Activated CD8-positive, alpha-beta memory T cell treated with anti-CD3 and anti-CD28 coated beads for 48 hours (primary cell): ENCODE measurements at places on chromosomes 2 and 18.

DNA sequence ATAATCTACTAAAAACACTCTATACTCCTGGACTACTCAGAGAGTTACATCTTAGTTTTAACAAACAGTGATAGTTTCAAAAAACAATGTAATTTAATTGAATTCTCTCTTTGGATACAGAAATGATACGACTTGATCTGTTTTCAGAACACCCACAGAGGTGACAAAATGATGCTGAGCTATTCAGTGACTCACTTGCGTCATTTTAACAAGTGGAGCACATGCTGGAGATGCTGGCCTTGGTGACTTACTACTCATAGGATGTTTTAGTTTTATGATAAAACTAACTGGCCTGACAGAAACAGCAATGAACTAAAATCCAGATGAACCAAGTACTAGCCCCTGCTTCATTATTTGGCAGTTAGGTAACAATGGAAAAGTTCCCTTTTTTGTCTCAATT is 101.3 kb upstream of the ITGB6 start:
- DNase-seq = no peak

DNA sequence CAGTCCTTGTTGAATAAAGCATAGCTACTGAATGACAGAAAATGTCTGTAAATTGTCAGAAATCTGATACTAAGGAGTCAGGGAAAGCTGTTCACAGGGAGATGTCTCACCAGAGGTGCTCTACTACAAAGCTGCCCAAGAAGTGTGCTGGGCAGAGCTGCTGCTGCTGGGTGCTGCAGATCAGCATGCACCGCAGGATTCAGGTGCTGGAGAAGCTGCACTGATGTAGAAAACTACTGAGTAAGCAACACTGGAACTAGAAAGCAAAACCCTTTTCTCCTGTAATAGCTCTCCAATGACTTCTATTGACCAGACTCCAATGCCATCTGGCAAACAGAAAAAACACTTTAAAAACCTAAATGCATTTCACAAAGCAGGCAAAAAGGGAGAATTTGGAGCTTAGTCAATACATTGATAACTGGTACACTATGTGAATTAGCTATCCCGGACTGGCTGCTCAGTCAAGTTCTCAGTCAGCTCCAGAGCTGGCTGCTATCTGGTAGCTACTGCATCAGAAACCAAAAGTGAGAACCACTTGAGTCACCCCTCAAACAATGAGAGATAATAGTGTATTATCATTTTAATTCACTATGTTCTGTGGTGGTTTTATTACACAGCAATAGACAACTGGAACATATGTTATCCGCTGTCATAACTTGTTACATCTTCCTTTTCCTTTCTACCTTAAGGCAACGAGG is 493.1 kb downstream of the CPS1 start:
- DNase-seq = no peak

- DNase-seq = no peak
Observed at GRCh38 chr18:48297139-48297538, 112.0 kb downstream of the ZBTB7C start.

DNA sequence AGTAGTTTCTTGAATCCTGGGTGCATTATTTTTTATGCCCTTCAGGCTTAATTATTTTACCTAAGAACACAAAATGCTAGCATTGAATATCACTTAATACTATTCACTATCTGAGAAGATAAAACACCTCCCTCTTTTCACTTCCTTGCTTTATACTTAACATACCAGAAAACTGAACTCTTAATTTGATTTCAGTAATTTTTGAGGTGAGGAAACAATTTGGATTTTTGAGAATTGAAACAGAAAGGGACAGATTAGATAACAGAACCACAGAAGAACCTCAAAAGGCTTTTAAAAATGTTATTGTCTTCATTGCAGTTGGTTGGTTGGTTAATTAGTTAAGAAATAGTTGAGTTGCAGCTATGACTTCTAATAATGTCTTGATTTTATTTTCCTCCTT is 69.5 kb downstream of the GPD2 start:
- no peak for DNase-seq

DNA sequence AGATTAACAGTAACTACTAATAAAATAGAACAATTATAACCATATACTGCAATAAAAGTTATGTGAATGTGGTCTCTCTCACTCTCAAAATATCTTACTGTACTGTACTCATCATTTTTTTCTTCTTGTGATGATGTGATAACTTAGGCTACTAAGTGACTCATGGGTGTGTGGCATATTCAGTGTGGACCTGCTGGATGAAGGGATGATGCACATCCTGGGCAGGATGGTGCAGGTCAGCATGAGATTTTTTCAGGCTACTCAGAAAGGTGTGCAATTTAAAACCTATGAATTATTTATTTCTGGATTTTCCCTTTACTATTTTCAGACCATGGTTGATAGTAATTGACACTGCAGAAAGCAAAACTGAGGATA is 90.7 kb downstream of the NCKAP5 start:
- DNase-seq = no peak

DNA sequence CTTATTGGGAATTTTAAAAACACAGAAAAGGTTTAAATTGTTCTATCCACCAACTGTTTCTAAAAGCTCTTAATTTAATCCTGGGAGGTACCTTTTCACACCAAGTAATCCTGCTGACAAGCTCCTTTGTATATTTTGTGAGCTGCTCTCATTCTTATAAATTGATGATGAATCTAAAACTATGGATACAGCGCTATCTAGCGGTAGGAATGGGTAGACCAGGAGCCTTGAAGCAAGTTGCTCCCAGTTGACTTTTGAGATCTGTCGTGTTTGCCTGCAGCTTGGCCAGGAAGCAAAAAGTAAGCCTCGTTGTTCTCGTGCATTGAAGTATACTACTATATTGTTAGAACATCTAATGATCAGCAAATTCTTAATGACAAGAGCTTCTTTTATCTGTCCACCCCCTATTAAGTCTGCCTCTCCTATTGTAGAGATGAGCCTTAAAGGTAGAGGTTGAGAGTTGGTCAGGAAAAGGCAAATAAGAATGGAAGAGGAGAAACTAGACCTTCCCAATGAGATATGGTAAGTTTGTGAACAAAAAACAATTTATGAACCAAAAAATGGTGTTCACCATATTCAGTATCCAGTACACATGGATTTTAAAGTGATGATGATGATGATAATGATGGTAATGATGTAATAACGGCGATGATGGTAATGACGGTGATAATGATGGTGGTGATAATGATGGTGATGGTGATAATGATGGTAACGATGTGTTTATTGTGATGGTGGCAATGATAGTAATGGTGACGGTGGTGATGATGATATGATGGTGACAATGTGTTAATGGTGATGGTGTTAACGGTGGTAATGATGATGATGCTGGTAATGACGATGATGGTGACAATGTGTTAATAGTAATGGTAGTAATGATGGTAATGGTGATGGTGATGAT is 212.1 kb upstream of the NCKAP5 start:
- no peak for DNase-seq

DNA sequence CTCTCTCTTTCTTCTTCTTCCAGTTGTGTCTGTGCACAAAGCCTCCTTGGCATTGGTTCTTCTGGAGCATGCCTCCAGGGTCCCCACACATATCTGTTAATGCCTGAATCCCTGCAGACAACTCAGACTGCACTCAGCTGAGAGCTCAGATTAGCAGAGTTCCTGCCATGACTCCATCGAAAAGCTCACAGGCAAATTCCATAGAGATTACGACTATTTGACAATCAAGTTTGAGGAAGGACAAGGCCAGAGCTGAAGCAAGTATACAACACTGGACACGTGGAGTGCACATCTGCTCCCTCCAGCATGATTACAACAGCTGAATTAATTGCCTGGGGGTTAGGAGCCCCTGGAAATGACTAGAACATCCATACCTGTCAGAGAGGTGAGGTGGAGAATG is 190.7 kb downstream of the INSIG2 start:
- no peak for DNase-seq

DNA sequence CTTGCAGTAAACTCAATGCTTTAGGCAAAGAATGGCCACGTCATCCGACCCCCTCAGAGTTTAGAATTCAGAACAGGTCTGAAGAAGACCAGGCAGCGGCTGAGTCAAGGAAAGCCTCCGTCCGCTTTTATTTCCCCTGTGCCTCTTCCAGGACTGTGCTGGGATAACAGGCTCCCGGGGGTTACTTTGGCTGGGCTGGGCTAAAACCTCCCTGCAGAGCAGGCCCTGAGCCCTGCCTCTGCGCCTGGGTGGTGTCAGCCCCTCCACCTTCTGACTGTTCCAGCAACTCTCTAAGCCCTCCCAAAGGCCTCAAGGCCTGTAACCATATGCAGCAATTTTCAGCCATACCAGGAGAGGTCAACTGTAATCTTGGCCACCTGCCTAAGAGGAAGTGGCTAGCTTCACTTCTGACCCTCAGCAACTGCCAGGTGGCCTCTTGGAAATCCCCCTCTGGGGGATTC is 166.5 kb downstream of the RPIA start:
- DNase-seq = no peak

DNA sequence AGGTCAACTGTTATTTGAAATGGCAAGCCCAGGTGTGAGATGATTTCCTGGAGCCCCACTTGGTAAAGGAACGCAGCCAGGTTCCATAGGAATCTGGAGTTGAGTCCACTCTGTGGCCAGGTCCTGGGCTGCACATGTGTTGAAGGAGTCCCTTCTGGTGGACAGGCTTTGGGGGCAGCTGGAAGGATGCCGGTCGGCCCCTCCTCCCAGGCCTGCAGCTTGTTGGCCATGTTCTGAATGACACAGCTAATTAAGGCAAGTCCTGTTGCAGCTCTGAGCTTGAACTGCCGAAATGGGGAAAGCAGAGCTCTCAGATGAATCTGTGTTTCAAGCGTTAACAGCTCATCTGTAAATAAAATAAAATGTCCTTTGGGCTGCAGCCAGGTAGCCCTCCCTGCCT is 23.8 kb downstream of the EN1 start:
- DNase-seq = no peak

GRCh38 chr2:221203125-221203524 is 369.0 kb downstream of the EPHA4 start:
- no peak for DNase-seq

DNA sequence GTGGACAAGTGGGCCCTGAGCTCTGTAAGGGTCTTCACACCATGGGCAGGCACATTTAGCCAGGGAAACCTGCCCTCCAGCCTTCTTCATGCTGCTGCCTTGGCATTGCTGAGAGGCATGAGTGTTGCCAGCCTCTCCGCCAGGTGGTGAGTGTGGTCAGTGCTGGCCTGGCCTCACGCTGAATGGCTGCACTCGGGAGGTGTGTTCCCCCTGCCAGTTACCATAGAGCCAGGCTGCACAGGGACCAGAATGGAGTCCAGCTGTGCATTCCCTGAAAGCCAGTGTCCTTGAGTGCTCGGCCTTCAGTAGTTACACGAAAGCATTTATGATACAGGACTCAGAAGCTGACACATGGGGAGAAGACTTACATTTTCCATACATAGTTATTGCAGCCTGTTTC is 139.7 kb downstream of the ATP9B start:
- DNase-seq = no peak

DNA sequence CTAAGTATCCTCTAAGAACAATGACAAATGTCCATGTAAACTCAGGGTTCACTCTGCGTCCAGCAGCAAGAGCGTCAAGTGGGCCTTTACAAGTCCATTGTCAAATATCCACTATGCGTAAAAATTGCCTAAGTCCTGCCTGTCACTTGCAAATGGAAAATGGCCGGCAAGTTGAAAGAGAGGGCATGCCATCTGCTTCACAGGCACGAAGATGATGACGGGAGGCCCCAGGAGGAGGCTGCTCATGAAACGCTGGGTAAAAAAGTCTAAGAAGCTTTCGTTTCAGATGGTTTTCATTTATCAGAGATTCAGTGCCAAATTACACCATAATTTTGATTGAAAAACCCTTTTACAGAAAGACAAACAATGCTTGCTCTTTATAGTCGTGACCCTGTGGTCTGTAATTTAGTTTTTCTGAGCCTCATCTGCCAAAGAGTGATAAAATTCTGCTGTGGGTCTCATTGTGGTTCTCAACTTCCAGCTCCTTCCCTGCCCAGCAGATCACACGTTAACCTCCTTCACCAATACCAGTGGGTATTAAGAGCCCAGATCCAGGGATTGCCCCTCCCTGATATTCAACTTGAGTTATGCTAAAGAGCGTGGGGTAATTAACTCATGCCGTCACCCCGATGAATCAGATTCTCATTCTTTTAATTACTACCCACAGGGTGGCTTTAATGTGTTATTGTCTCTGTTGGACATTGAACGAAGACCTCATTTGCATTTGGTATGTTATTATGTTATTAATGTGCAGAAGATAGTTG is 160.2 kb upstream of the ALKAL2 start:
- DNase-seq = no peak

GRCh38 chr18:40307627-40308026 is 1647.4 kb upstream of the PIK3C3 start:
- DNase-seq = no peak

- no peak for DNase-seq
Observed at GRCh38 chr2:225738735-225739134, 339.2 kb downstream of the NYAP2 start.

- DNase-seq = no peak
Observed at GRCh38 chr2:85183479-85183878, 50.3 kb downstream of the TCF7L1 start.

DNA sequence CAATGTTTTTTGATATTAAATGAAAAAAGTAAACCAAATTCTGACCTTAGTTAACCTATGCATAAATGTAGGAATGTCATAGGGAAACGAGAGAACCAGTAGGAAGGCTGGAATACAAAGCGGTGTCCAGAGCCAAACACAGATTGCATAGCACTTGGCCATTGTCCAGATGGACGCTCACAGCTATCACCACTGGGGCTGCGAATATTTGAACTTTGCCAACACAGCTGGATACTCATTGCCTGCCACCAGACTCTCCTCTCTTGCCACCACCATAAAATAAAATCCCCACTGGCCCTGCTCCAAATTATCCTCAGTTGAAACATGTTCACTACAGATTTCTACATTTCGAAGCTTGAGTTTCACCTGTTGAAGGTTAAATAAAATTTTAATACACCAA is 159.3 kb upstream of the GULP1 start:
- DNase-seq = no peak

- DNase-seq = no peak
Observed at GRCh38 chr18:45014047-45014501, 333.4 kb downstream of the SETBP1 start.

DNA sequence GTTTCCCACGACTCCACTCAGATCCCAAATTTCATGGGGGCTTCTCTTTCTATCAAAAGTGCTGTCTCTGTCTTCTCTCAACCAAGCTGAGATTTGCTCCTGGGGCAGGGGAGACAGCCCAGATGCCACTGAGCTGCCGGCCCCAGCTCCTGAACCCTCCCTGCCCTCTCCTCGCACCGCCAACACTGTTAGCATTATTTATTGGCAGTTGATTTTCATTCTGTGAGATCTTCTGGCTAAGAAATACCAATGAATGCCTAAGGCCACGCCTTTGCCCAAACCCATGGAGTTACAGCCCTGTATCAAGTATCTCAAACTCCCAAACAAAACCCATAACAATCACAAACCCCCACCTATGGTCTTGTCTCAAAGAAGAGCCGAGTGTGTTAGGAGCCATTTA is 153.0 kb upstream of the TWIST2 start:
- DNase-seq = no peak

DNA sequence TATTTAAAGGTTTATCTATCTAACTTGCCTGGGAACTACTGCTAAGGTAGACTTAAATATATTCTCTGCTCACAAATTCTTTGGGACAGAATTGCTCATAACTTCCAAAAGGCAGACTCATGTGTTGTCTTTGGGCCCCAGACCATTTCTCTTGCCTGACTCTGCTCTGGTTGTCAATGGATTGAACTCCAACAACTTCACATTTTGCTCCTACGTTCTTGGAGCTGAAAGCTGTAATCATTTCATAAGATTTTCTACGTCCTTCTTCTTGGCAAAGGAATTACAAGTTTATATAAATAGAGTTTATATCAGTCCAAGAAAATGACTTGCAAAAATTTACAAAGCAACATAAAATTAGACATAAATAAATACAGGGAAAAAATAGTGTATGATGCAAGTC is 32.9 kb upstream of the PPM1B start:
- DNase-seq = no peak

GRCh38 chr18:76457475-76457874 is 37.6 kb downstream of the ZNF516 start:
- no peak for DNase-seq
